ENCODE measurements at places on chromosomes 11 and 22. TPM values are rescaled to one million over a fixed set of nuclear protein-coding genes. Genes with fewer than 3 reads are reported as not detected.

GVQW3 gene
- total RNA-seq, result 2.5 TPM

DNA sequence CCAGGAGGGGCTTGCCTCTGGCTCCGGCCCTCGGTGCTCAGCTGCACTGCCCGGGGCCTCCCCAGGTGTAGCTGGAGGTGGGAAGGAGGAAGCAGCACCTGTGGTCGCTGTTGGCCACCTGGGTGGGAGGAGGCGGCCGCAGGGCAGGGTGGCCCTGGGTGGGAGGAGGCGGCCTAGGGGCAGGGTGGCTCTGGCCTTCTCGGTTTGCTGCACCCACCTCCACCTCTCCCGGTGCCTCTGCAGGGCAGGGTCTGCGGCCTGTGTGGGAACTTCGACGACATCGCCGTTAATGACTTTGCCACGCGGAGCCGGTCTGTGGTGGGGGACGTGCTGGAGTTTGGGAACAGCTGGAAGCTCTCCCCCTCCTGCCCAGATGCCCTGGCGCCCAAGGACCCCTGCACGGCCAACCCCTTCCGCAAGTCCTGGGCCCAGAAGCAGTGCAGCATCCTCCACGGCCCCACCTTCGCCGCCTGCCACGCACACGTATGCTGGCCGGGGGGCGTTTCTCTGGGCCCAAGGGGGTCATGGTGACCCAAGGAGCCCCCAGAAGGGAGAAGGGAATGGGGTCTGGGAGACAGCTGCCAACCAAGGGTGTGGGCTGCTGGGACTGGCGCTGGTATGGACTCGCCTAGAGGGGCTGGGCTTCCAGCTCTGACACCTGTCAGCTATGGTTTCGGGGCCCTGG is 20.6 kb downstream of the MUC5AC start:
- no peak overlapping the region for H3K4me3 ChIP-seq
- H3K36me3 ChIP-seq, result no peaks in the 10 kb centered on the region
- no peak overlapping the region for H3K27ac ChIP-seq
- H3K27me3 ChIP-seq, result no peaks in the 10 kb centered on the region

GRCh38 chr11:76069001-76069400 is 137.3 kb downstream of the WNT11 start:
- H3K36me3 ChIP-seq, result no peaks in the 10 kb centered on the region
- H3K4me1 ChIP-seq, result no peaks in the 10 kb centered on the region
- H3K4me3 ChIP-seq, result no peak overlapping the region
- no peak for DNase-seq

GRCh38 chr11:4565371-4565770 is 16.2 kb upstream of the OR52I2 start:
- no peaks in the 10 kb centered on the region for H3K4me1 ChIP-seq
- DNase-seq, result no peak
- H3K4me3 ChIP-seq, result no peak overlapping the region
- H3K27me3 ChIP-seq, result no peaks in the 10 kb centered on the region
- H3K36me3 ChIP-seq, result no peaks in the 10 kb centered on the region

TOLLIP gene
- total RNA-seq, result 41.8 TPM

Measured in CD8-positive, alpha-beta memory T cell (primary cell).